Stimulated activated CD4-positive, alpha-beta T cell treated with anti-CD3 and anti-CD28 coated beads, Interleukin-12 subunit alpha, Interleukin-12 subunit beta, amount 100 ng/mL, for 24 hours (primary cell): ENCODE measurements at places on chromosomes 16 and 17.

DNA sequence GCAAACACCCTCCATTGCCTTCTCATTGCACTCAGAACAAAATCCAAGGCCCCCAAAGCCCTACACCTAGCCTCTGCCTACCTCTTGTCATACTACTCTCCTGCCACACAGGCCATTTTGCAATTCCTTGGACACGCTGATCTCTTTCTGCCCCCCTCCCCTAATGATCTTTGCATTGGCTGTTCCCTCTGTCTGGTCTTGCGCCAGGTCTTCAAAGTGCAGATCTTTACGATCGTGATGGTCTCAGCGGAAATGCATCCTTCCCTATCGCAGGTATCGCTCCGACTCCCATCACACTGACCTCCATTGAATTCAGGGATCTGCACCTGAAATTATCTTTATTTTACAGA is 777 bp upstream of the MOSMO start:
- DNase-seq: no peak

- no peak for DNase-seq
Observed at GRCh38 chr17:57405491-57406072, 149.3 kb downstream of the MSI2 start.

- no peak for DNase-seq
Observed at GRCh38 chr16:2008009-2008526, 1.6 kb downstream of the ZNF598 start.

GRCh38 chr16:77220427-77220826 is 21.2 kb downstream of the SYCE1L start:
- no peak for DNase-seq

DNA sequence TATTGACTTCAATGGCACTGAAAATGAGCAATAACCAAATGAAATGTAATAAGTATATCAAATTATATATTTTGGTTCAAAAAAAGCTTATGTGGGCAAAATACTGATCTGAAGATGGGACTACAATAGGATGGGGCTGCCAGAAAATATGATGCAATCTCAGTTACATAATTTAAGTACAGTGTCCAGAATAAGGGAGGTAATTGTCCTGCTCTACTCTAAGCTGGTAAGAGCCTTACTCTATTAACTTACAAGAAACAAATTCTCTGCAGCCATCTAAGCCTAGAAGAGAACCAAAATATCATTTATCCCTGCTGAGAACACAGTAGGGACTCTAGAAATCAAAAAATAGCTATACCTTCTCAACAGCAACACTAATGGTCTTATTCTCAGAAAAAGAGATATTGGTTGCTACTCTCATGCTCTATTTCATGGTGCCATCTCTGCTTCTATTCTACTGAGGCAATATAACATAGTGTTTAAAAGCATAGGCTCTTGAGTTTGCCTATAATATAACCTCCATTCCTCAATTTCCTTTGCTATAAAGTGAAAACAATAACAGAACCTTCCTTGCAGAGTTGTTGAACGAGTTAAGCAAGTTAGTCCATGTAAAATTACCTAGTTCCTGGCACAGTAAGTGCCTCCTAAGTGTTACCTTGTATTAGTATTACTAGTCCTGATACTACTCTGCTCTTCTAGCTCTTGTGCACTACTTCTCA is 19.9 kb downstream of the NQO1 start:
- DNase-seq: no peak

- no peak for DNase-seq
Observed at GRCh38 chr17:66676421-66676820, 158.5 kb upstream of the CACNG5 start.

GRCh38 chr17:5942687-5943086 is 127.5 kb upstream of the WSCD1 start:
- no peak for DNase-seq

DNA sequence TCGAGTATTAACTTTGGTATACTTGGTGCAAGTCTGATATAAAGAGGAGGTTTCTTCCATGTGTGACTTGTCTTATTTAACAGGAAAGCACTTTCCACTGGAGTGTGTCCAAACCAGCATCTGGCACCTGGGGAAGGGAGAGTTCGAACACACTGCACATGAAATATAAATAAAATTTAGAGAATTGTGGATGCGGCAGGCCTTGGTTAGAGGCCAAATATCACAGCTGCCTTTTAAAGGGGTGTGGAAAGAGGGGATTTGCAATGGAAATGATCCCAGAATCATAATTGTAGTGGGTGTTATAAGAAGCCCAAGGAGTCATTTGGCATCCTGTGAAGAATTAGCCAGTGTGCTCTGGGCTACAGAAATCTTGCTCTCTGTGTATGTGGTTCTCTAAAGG is 4.3 kb upstream of the NXN start:
- DNase-seq: no peak

DNA sequence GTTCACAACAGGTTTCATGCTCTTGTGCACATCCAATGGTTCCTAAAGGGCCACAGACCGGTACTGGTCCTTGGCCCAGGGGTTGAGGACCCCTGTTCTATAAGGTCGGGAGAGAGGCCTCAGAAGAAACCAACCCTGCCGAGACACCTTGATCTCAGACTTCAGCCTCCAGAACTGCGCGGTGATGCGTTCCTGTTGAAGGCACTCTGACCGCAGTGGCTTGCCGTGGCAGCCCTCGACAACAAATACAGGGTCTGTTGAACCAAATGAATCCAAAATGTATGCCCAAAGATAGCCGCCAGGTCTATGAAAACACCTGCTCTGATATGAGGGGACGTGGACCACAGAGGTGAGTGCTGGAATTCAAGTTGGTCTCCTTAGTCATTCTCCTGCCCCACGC is 389.8 kb downstream of the SEC14L1 start:
- DNase-seq: no peak

DNA sequence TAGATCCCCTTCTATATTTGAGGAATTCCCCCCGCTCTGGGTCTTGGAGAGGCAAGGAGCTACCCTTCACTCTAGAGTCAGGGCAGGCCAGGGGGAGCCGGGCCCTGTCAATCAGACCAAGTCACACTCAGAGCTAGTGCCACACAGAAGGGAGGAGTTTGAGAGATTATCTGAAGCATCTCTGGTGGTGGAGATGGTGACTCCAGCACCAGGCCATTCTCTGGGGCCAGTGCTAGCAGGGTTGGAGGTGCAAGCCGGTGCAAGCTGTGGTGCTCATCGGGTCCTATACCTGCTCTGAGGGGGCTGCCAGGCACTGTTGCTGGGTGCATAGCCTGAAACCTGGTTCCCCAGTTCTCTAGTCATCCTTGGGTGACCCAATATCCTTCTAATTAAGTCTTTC is 201.2 kb downstream of the COPRS start:
- DNase-seq: no peak

DNA sequence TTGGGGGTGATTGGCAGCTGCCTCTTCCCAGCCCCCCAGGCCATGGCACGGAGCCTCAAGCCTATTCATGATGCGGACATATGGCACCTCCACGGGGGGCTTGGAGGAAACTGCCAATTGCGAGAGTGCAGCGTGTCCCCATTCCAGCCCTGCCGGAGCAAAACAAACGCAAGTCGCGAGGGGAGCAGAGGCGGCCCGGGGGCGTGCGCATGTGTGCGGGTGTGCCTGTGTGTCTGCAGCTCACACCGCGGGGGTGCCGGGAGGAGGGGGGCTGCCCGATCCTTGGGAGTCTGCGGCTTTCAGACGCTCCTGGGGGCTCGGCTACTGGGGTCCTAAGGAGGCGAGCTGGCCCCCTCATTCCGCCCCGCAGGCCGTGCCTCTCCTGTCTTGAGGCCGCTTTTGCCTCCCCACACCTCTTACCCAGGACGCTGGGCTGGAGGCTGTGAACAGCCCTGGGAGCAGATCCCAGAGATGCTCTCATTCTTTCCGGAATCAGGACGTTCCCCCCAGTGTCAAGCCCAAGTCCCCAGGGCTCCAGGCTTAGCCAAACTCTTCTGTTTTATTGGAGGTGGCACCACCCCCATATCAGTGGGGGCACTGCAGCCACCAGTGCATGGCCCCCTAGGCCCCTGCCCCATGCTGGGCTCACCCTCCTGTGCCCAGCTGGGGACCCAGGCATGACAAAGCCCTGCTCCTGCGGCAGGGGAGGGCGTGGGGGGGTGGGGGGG is 29.1 kb downstream of the ENDOV start:
- DNase-seq: no peak

DNA sequence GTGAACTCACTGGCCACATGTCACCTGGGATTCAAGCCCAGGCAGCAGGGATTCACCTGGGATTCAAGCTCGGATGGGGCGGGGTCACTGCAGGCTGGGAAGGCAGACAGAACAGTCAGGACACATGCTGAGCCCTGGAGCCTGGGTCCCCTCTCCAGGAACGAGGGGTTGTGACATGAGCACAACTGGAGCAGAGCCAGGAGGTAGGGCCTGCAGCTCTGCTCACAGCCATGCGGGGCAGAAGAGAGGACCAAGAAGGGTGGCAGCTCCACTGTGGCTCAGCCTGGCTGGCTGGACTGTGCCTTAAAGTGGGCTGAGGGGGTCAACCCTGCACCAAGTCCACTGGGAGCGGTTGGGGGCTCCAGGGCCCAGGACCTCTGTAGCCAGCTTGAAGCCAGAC is 150.1 kb downstream of the RAB11FIP4 start:
- DNase-seq: no peak

- no peak for DNase-seq
Observed at GRCh38 chr17:55632893-55633292, 89.8 kb downstream of the TMEM100 start.

- DNase-seq: no peak
Observed at GRCh38 chr16:84049403-84050060, 6.9 kb upstream of the SLC38A8 start.

GRCh38 chr17:31917065-31917529 is 15.6 kb upstream of the UTP6 start:
- DNase-seq: no peak

- DNase-seq: no peak
Observed at GRCh38 chr16:89491974-89492687, 1.8 kb upstream of the ANKRD11 start.

GRCh38 chr17:933312-934073 is 46.1 kb downstream of the NXN start:
- DNase-seq: no peak

DNA sequence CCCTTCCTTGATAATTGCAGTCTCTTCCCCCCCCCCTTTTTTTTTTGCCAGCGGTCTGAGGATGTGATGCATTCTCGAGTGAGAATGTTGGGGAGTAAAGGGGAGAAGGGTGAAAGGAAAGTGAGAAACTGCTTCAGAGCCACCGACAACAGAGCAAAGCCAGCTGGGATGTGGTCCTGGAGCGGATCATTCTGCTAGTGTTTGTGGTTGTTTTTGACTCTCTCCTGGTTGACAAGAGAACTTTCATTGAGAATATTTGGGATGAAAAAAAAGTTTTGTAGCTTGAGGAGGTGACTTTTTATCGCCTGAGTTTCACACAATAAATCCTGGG is 1.3 kb downstream of the NF1 start:
- DNase-seq: no peak

DNA sequence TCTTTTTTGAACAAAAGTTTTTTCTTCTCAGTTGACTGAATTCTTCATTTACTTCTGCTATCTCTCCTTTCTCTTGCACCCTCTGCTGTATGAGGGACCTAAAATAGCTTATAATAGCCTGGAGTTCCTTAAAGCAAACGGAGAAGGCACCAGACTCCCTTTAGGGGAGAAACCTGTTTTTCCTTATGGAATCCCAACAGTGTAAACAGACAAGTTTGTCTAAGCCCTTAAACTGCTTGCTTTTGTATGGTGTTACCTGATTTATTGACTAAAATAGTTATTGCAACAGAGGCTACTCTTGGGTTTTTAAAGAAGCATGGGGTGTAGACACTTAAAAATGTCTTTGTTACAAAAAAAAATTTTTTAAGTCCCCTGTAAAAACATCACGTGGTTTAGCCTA is 12.9 kb upstream of the TRIM25 start:
- no peak for DNase-seq

GRCh38 chr16:22770866-22771265 is 43.1 kb upstream of the HS3ST2 start:
- no peak for DNase-seq
